Peyer's patch (tissue), 4 donors: ENCODE measurements at places on chromosomes 5 and 9. TPM values are rescaled to one million over a fixed set of nuclear protein-coding genes. Genes with fewer than 3 reads are reported as not detected.

The WDR5 gene
- total RNA-seq: 34.7 TPM

The IL4 gene
- not detected for total RNA-seq

The PDE6A gene
- not detected for total RNA-seq

The INSL4 gene
- not detected for total RNA-seq

The SNCAIP gene
- total RNA-seq: 2.7 TPM

The NRARP gene
- 49.1 TPM for total RNA-seq

The OR1J2 gene
- not detected for total RNA-seq

The DDX4 gene
- not detected for total RNA-seq

The GFI1B gene
- 2.7 TPM for total RNA-seq

The RIOK2 gene
- 21.5 TPM for total RNA-seq

The LCN1 gene
- not detected for total RNA-seq

The SPOCK1 gene
- 1.1 TPM for total RNA-seq

The PDCD1LG2 gene
- 0.40 TPM for total RNA-seq
